Placental pericyte (primary cell): ENCODE measurements at places on chromosomes 4 and X. TPM values are rescaled to one million over a fixed set of nuclear protein-coding genes. Genes with fewer than 3 reads are reported as not detected.

Gene NDNF
- 0.43 TPM in 1 of 2 replicates, not detected in the other for total RNA-seq

Gene ANKRD37
- total RNA-seq, result 3.7 and 6.4 TPM in 2 replicates

Gene CSAG2
- total RNA-seq, result not detected in 2 replicates

Gene NEIL3
- total RNA-seq, result 2.6 and 14.6 TPM in 2 replicates

Gene NOX1
- total RNA-seq, result 0.22 TPM in 1 of 2 replicates, not detected in the other

Gene IL15
- total RNA-seq, result 3.5 and 7.0 TPM in 2 replicates

Gene PAGE1
- not detected in 2 replicates for total RNA-seq

Gene SYNPO2
- total RNA-seq, result 13.1 and 17.0 TPM in 2 replicates

Gene CYTL1
- 2.8 TPM in 1 of 2 replicates, not detected in the other for total RNA-seq

Gene ARAP2
- under 0.01 and 3.0 TPM in 2 replicates for total RNA-seq

Gene TEX13C
- not detected in 2 replicates for total RNA-seq

Gene BANK1
- total RNA-seq, result 0.14 and 0.22 TPM in 2 replicates

Gene KLHL2
- 18.3 and 20.1 TPM in 2 replicates for total RNA-seq

Gene ZXDA
- total RNA-seq, result 5.0 and 6.3 TPM in 2 replicates

Gene ADGRG2
- not detected in 2 replicates for total RNA-seq

Gene INTS6L
- 3.3 and 5.7 TPM in 2 replicates for total RNA-seq

Gene ZAR1
- not detected in 2 replicates for total RNA-seq

Gene PDCL2
- total RNA-seq, result not detected in 2 replicates

Gene RXFP1
- 0.29 TPM in 1 of 2 replicates, not detected in the other for total RNA-seq

Gene CCDC110
- 0.29 and 0.44 TPM in 2 replicates for total RNA-seq

Gene F8A3
- 0.44 and 2.3 TPM in 2 replicates for total RNA-seq

Gene EXOC1L
- not detected in 2 replicates for total RNA-seq

Gene OPRPN
- total RNA-seq, result not detected in 2 replicates

Gene ATP2B3
- not detected in 2 replicates for total RNA-seq

Gene SAGE1
- total RNA-seq, result not detected in 2 replicates

Gene KIF4A
- total RNA-seq, result 1.1 and 24.6 TPM in 2 replicates

Gene SPANXD
- not detected in 2 replicates for total RNA-seq

Gene HNRNPD
- 24.7 and 30.2 TPM in 2 replicates for total RNA-seq

Gene SPANXN4
- total RNA-seq, result not detected in 2 replicates

Gene TCEAL2
- total RNA-seq, result not detected in 2 replicates

Gene HMGB2
- 45.1 and 52.0 TPM in 2 replicates for total RNA-seq

Gene ASB12
- total RNA-seq, result not detected in 2 replicates

Gene GPRIN3
- under 0.01 and 0.57 TPM in 2 replicates for total RNA-seq

Gene RTL3
- 0.43 TPM in 1 of 2 replicates, not detected in the other for total RNA-seq

Gene MAGEB1
- total RNA-seq, result not detected in 2 replicates

Gene IL3RA
- not detected in 2 replicates for total RNA-seq

Gene UBA1
- total RNA-seq, result 203 and 230 TPM in 2 replicates

Gene TASL
- total RNA-seq, result 0.14 TPM in 1 of 2 replicates, not detected in the other

Gene FGF13
- 0.14 TPM in 1 of 2 replicates, not detected in the other for total RNA-seq

Gene DDIT4L
- 5.6 and 12.5 TPM in 2 replicates for total RNA-seq

Gene PAGE2
- not detected in 2 replicates for total RNA-seq

Gene HAND2
- total RNA-seq, result 28.8 and 70.2 TPM in 2 replicates

Gene TACC3
- total RNA-seq, result 4.8 and 37.7 TPM in 2 replicates

Gene FAM9C
- total RNA-seq, result not detected in 2 replicates

Gene PF4V1
- total RNA-seq, result 0.57 TPM in 1 of 2 replicates, not detected in the other

Gene MAGEA2
- not detected in 2 replicates for total RNA-seq
